H9 (cell line): ENCODE measurements at places on chromosomes 12 and 14. TPM values are rescaled to one million over a fixed set of nuclear protein-coding genes. Genes with fewer than 3 reads are reported as not detected.

DNA sequence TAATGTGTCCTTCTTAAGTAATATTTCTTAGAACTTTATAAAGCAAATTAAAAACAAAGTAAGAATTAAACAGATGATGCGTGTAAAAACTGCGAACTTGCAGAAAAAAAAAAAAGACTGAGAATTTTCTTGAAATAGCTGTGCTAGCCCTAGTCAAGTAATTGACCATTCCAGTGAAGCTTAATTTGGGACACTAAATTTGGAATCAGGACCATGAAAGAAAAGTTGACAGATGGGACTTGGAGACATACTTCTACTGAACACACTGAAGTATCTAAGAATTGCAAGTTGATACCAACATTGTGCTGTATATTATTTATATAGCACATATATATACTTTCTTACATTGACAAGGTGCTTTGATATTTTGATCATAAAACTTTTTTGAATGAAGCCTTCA is 386.6 kb downstream of the KCNH5 start:
- H3K4me3 ChIP-seq, result no peak overlapping the region
- H3K4me1 ChIP-seq, result peaks cover 11% of the 10 kb centered on the region; the same call in 1 of the 2 replicates
- H3K27ac ChIP-seq, result no peak overlapping the region
- no peaks in the 10 kb centered on the region for H3K36me3 ChIP-seq
- no peak for DNase-seq

- no peak overlapping the region for H3K27ac ChIP-seq
- H3K36me3 ChIP-seq, result no peaks in the 10 kb centered on the region
- H3K4me1 ChIP-seq, result no peaks in the 10 kb centered on the region
- no peak overlapping the region for H3K4me3 ChIP-seq
- DNase-seq, result no peak
- no peaks in the 10 kb centered on the region for H3K27me3 ChIP-seq
Measured at GRCh38 chr12:7716381-7716780, 5.1 kb downstream of the DPPA3 start.

DNA sequence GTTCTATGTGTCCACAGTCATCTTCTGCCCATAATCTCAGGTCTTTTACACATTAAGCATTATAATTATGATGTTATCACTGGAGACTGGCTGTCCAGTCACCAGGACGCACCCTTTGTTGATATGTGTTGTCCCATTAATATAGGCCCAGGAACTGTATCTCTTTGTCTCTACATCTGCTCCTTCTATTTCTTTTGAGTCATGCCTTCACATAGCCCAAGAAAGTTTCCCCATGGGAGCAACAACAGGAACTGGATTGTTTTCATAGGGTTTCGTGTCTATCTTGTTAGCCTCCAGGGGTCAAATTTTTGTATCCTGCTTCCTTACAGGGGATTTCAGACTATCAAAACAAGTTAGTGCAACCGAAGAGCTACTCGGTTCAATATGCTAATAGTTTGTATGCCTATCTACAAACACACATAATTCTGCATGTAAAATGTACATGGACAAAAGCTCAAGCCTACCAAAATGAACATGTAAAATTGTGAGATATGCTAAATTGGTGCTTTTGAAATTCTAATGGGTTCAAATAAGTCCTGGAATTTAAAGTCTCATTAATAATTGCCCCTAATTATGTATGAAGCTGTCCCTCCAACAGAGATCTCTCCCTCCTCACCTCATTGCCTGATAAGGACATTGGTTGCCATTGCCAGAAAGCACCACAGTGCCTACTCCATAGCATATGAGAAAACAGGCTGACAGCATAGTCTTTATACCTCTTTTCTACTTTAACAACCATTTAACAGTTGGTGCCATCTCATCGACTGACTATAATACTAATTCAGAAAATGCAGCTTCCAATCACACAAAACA is 99.8 kb upstream of the DIO2 start:
- H3K4me1 ChIP-seq, result peaks cover 3% of the 10 kb centered on the region; the same call in 1 of the 2 replicates
- no peaks in the 10 kb centered on the region for H3K36me3 ChIP-seq
- no peak overlapping the region for H3K27ac ChIP-seq
- no peak for DNase-seq

DNA sequence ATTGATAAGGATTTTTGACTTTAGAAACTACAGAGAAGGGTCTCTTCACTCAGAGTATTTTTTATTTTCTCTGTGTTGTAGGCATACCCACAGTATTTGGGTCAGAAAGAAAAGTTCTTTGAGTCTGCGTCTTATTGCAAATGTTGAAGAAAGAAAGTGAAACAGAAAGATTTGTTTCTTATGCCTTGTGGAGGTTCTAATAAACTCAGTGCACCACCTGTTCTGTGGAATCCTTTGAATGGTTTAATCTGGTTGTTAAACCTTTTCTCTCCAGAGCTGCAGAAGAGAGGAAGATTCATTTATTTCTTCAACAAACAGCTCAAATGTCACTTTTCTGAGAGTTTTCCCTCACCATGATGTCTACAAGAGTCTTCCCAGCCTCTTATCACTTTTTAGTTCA is 146.6 kb upstream of the PLEKHG7 start:
- no peak overlapping the region for H3K27ac ChIP-seq
- H3K4me3 ChIP-seq, result no peak overlapping the region
- H3K36me3 ChIP-seq, result no peaks in the 10 kb centered on the region
- H3K27me3 ChIP-seq, result no peaks in the 10 kb centered on the region
- H3K4me1 ChIP-seq, result no peaks in the 10 kb centered on the region; the same call in 1 of the 2 replicates

GRCh38 chr12:76192416-76192815 is 107.9 kb upstream of the NAP1L1 start:
- DNase-seq, result no peak
- no peaks in the 10 kb centered on the region for H3K4me1 ChIP-seq
- H3K27ac ChIP-seq, result no peak overlapping the region

Gene PLEKHG7
- not detected in 2 replicates for total RNA-seq

Gene SYT1
- 15.8 and 16.0 TPM in 2 replicates for total RNA-seq
